ENCODE measurements at places on chromosomes 2 and 18. TPM values are rescaled to one million over a fixed set of nuclear protein-coding genes. Genes with fewer than 3 reads are reported as not detected.

DNA sequence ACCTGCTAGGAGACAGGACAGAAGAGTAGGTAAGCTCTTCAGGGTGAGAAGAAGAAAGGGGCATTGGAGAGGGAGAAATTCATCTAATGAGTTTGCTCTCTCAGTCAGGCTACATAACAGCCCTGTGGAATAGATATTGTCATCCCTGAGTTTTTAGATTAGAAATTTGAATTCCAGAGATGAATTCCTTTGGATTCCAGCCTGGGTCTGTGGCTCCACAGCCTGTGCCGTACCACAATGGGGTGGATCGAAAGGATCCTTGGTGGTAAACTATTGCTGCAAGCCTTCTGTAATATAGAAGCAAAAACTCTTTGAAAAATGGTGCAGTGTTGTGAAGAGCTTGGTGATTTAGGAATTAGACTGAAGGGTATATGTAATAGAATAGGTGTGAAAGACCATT, 21.0 kb downstream of the MYO1B start:
- no peak for DNase-seq

DNA sequence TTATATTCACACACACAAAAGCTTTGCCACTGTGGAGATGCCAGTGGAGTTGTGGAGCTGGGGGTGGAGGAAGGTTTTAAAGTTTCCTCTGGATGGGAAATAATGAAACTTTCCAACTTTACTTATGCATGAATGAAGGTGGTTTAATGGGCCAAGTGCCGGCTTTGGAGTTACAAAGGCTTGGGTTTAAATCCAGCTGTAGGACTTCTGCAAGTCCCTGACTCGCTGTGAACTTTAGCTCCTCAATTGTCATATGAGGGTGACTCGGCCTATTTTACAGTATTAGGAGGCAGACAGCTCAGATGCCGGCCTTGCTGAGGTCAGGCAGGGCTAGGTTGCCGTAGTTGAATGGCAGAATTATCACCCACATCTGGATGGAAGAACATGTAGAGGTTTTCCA, 415.8 kb upstream of the TRIB2 start:
- DNase-seq: no peak

- DNase-seq: peak; percentile 30
These were observed 125.6 kb downstream of the GRB14 start for GRCh38 chr2:164495491-164496223.

- DNase-seq: no peak
These were observed 58.7 kb upstream of the B3GNT2 start for GRCh38 chr2:62136956-62137830.

The CWC22 gene
- polyA plus RNA-seq: 34.5 TPM

The C1D gene
- 38.6 TPM for polyA plus RNA-seq

The ELOA2 gene
- not detected for polyA plus RNA-seq

DNA sequence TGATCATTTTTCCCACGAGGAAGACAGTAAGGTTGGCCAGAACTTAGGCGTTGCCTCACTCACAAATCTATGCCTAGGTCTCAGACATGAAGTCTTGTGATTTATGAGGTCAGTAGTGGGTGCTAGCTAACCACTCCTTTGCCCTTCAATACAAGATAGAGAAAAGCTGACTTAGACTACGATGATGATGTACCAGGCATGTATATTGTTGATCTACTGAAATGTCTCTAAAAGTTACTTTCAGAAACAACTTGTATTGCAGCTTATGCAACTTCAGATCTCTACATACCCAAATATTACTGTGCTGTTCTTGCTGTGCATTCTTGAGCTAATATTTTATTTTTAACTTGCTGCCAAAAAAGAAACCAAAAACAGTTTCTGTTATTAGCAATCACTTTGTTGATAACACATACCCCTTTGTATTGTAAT, 30.6 kb downstream of the MAPRE2 start:
- no peak for DNase-seq

- DNase-seq: no peak
These were observed 739 bp downstream of the PKDCC start for GRCh38 chr2:42048299-42049220.

- DNase-seq: peak; percentile 77
These were observed 289.2 kb downstream of the TNS1 start for GRCh38 chr2:217713395-217714286.

The TAF4B gene
- polyA plus RNA-seq: 5.0 TPM

- no peak for DNase-seq
These were observed 181.3 kb upstream of the SIX2 start for GRCh38 chr2:45190481-45190942.

- peak; percentile 79 for DNase-seq
These were observed 108.0 kb downstream of the CDH19 start for GRCh38 chr18:66495844-66496243.

GRCh38 chr2:241742320-241742939, 8.0 kb downstream of the D2HGDH start:
- no peak for DNase-seq

DNA sequence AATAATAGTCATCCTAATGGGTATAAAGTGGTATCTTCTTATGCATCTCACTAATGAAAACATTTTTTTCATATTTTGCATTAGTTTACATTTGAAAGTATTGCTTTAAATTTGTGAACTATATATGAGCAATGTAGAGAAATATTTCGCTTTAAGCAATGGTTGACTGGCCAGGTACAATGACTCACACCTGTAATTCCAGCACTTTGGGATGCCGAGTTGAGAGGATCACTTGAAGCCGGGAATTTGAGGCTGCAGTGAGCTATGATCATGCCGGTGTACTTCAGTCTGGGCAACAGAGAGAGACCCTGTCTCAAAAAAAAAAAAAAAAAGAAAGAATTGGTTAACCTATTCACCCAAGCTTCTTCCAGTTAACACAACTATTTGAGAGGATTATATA, 15.1 kb downstream of the ZCCHC2 start:
- DNase-seq: no peak

The ZNF532 gene
- 93.7 TPM for polyA plus RNA-seq

The MYCN gene
- 38.1 TPM for polyA plus RNA-seq

GRCh38 chr2:102116630-102117471, 25.7 kb upstream of the IL1R1 start:
- no peak for DNase-seq

DNA sequence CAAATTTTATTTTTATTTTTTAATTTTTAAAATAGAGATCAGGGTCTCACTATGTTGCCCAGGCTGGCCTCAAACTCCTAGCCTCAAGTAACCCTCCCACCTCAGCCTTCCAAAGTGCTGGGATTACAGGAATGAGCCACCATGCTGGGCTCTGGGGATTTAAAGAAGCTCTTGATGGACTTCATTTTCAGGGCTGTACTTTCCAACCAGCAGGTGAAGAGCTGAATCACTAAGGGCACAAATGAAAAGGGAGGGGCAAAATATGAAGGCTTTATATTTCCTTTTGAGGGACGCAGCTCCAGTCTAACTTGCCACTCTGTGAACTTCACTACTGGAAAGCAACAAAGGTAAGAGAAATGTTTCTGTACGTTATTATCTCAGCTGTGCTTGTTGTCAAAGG, at the start of gene SERPINB11:
SERPINB11 (plus strand) TSS at position 301 of the 400 bp plus-strand sequence. CDS start 7,234 bp downstream, outside the sequence.
- no peak for DNase-seq

GRCh38 chr18:63683152-63683551, 19.6 kb upstream of the SERPINB11 start:
- DNase-seq: no peak

- DNase-seq: no peak
These were observed 131.6 kb upstream of the DOCK10 start for GRCh38 chr2:225173909-225174308.

The ECEL1 gene
- 17.4 TPM for polyA plus RNA-seq

DNA sequence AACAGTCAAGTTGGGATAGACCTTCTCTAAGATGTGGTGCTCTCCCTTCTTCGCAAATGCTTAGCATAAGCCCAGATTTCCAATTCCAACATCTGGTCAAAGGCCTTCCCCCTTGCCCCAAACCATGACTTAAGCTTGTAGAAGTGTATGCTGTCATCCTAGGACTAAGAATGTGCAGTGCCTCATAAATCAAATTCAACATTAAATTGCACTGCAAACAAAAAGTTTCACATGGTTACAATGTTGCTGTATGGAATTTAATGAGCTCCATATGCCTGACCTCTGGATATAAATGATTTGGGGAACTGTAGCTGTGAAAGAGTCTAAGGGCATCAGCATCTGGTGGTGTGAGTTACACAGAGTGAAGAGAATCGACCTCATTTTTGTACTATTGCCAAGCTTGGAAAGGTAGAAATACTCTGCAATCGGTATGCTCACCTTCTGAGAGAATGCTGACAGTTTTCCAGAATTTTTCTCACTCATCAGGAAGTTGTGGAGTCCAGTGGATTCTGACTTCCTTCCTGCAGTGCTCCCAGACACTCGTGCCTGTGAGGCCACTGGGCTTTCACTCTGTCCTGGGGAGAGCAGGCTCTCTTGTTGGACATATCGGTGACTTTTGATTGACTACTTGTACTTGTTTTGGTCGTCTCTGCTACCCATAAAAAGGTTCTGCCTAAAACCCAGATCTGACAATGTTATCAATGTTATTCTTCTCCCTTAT, 40.6 kb downstream of the FASTKD2 start:
- DNase-seq: peak; percentile 17

- DNase-seq: no peak
These were observed 243.0 kb downstream of the RPRM start for GRCh38 chr2:153235516-153235915.

The PSTPIP2 gene
- 15.9 TPM for polyA plus RNA-seq

DNA sequence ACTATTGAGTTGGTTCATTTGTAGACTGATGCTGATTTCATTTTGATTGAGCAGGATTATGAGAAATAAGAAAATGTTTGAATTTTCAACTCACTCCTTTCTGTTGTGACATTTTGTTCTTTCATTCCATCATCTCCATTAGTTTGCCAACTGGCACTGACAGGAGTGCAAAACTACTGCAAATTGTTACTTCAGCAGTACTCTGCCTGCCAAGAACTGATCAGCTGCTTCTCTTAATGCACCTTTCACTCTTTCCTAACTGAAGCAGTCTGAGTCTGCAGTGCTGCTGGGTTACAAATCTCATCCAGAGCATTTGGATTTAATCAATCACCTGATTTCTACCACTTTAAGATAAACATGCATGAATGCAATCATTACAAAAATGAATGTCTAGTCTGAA, 70.9 kb downstream of the TMEFF2 start:
- no peak for DNase-seq

GRCh38 chr2:226030369-226030768, 630.9 kb downstream of the NYAP2 start:
- DNase-seq: no peak

The TRAK2 gene
- 36.6 TPM for polyA plus RNA-seq

The GPR155 gene
- polyA plus RNA-seq: 3.8 TPM

Data from renal pelvis (tissue), 12 donors.